ENCODE measurements at places on chromosomes 16 and 17.

DNA sequence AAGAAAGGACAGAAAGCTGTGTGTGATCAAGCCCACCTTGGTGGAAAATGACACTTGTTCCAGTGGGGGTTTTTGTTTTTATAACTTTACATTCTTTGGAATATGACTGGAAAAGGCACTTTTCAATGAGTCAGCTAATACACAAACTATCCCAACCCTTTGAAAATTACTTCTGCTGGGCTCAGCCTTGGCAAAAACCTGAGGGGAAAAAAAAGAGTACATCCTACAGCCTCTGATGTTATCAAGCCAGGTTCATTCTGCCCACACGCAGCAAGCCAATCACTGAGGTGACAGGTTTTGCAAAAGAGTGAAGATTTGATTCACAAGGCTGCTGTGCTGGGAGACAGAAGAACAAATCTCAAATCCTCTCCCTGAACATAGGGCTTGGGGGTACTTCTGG lies 484.5 kb upstream of the ERCC4 start:
- no peak for DNase-seq

DNA sequence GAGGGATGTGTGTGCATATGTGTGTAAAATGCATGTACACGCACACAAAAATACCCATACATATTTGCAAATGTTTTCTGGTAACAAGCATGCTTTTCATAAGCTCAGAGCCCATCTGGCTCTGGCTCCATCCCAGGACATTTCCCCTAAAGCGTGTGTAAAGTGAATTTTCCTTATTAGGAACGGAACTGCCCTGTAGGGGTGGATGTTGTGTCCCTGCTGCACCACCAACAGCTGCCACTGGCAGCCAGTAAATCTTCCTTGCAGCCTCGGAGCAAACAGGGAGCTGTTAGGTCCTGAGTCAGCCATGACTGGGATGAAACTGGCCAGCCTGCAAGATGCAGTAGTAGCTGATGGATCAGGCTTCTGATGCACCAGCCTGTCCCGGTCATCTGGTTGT lies 393.5 kb downstream of the UTP18 start:
- DNase-seq, result no peak

- no peak for DNase-seq
Measured at GRCh38 chr16:52383640-52384292, 163.2 kb downstream of the TOX3 start.

- DNase-seq, result peak; percentile 83
Measured at GRCh38 chr17:48678141-48678971, 44.0 kb downstream of the PRAC1 start.

DNA sequence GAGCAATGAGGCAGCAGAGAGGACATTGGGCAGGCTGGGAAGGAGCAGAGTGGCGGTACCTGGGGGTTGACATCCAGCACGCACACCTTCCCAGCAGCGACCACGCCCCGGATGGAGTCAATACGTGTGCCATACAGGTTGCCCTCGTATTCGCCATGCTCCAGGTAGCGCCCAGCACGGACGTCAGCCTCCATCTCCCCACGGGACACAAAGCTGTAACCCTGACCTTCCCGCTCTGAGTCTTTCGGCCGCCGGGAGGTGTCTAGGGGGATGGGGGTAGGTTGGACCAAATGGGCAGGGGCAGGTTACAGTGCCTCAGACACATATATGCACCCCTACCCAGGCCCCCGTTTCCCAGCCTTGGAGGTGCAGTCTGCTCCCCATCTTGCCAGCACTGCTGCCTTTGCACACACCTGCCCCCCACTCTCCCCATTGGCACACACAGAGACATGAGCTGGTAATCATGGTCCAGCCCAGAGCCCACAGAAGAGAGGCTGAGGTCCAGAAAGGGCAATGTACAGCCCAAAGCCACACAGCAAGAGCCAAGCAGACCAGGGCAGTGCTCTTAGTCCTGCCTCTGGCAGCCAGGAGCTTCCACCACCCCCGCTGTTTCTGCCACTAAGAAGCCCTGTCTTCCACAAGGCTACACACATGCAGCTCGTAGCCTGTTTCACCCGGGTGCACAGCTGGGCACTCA lies 27.5 kb downstream of the MPP2 start:
- no peak for DNase-seq

GRCh38 chr17:81245024-81245664 lies 6.0 kb downstream of the NDUFAF8 start:
- peak; percentile 48 for DNase-seq

Data from AG08396 (cell line).